ENCODE measurements at places on chromosomes 1 and 21. TPM values are rescaled to one million over a fixed set of nuclear protein-coding genes. Genes with fewer than 3 reads are reported as not detected.
A peak's percentile ranks its signal among the peaks of the same experiment; 100 is the strongest.

DNA sequence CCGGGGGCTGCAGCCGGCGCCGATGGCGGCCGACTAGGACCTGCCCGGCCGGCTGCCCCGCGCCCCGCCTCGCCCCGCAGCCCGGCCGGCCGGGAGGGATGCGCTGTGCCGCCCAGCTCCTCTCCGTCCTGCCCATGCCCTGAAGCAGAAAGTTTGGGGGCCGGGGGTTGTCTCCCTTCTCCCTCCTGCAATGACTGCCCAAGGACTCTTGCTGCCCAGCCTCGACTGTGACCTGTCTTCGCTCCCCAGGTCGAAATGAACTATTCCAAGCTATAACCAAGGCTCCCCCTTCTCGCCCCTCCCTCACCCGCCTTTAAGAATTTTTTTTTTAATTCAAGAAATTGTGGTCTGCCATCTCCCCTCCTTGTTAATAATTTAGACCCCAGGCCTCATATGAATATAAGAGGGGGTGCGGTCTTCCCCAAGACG lies 361 bp downstream of the TMCC2 start:
- peak overlapping the region; percentile 66 for H3K4me3 ChIP-seq
- peaks cover 28% of the 10 kb centered on the region for H3K4me1 ChIP-seq
- peak; percentile 8 for DNase-seq
- peaks cover 11% of the 10 kb centered on the region for H3K36me3 ChIP-seq

DNA sequence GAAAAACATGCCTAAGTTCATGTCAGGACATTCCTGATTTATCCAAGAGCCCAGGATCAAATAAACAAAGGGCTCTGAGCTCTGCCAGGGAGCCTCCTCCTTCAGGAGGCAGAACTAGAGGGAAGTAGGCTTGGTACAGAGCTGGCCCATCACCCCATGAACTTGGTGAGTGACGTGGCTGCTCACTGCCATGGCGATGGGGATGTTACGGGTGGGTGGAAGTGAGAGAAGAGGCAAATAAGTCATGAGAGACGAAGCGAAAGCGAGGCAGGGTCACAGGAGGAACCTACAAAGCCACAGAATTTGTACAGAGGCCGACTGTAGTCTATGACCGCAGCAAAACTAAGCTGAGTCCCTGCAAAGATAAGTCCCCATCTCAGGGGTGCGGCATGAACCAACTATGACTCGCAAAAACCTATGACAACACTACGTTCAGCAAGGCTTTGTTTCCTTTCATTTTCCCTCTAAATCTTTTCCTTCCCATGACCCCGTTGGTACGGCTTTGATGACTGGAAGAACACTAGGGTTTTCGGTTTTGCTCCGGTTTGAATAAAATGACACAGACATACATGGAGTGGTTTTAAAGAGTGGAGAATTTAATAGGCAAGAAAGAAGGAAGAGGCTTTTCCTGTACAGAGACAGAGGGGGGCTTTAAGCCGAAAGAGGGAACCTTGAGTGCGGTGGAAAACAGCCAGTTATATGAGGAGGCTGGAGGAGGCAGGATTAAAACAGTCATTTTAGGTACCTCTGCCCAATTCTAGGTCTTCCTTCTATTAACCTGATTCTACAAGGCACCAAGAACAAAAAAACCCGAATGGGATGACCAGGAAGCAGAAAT lies 74.1 kb downstream of the CD46 start:
- peaks cover 46% of the 10 kb centered on the region for H3K36me3 ChIP-seq
- peak; percentile 51 for DNase-seq
- no peaks in the 10 kb centered on the region for H3K27me3 ChIP-seq
- H3K4me1 ChIP-seq, result peaks cover 75% of the 10 kb centered on the region
- H3K27ac ChIP-seq, result peak overlapping the region; percentile 88
- peak overlapping the region; percentile 62 for H3K4me3 ChIP-seq

GRCh38 chr1:227791425-227792143 lies 23.9 kb upstream of the PRSS38 start:
- H3K4me3 ChIP-seq, result no peak overlapping the region
- no peak overlapping the region for H3K27ac ChIP-seq
- H3K4me1 ChIP-seq, result peaks cover 10% of the 10 kb centered on the region
- DNase-seq, result no peak
- peaks cover 20% of the 10 kb centered on the region for H3K36me3 ChIP-seq
- peaks cover 18% of the 10 kb centered on the region for H3K27me3 ChIP-seq

- DNase-seq, result no peak
- H3K4me1 ChIP-seq, result peaks cover 14% of the 10 kb centered on the region
- H3K27me3 ChIP-seq, result peaks cover 13% of the 10 kb centered on the region
Observed at GRCh38 chr1:158101455-158101854, 79.2 kb upstream of the CD1D start.

GRCh38 chr21:45542242-45542666 lies at the start of gene SLC19A1:
Gene SLC19A1, minus strand, starts transcription at chr21:45542440. Its CDS starts 4,481 bp downstream, at chr21:45537959.
- H3K4me1 ChIP-seq, result no peaks in the 10 kb centered on the region
- H3K27me3 ChIP-seq, result peaks cover 3% of the 10 kb centered on the region
- peak; percentile 69 for DNase-seq
- H3K27ac ChIP-seq, result no peak within 1 kb of the TSS

GRCh38 chr1:36400514-36400824 lies 2.8 kb upstream of the LSM10 start:
- H3K4me1 ChIP-seq, result peaks cover 9% of the 10 kb centered on the region
- H3K36me3 ChIP-seq, result peaks cover 13% of the 10 kb centered on the region
- peaks cover 12% of the 10 kb centered on the region for H3K27me3 ChIP-seq
- no peak for DNase-seq
- H3K4me3 ChIP-seq, result no peak overlapping the region

- peak; percentile 71 for DNase-seq
- peaks cover 13% of the 10 kb centered on the region for H3K4me1 ChIP-seq
Observed at GRCh38 chr1:63322114-63322943, at the start of gene FOXD3. Gene FOXD3, plus strand, starts transcription at chr1:63322567. Its CDS starts 492 bp downstream, at chr1:63323059.

GRCh38 chr1:70809069-70809468 lies 238.5 kb downstream of the PTGER3 start:
- no peak overlapping the region for H3K4me3 ChIP-seq
- H3K4me1 ChIP-seq, result no peaks in the 10 kb centered on the region
- H3K27ac ChIP-seq, result no peak overlapping the region
- H3K27me3 ChIP-seq, result no peaks in the 10 kb centered on the region
- DNase-seq, result no peak
- H3K36me3 ChIP-seq, result no peaks in the 10 kb centered on the region

GRCh38 chr1:51877434-51878307 lies 856 bp downstream of the NRDC start:
- H3K27me3 ChIP-seq, result peaks cover 6% of the 10 kb centered on the region
- H3K27ac ChIP-seq, result no peak overlapping the region
- H3K4me3 ChIP-seq, result no peak overlapping the region
- DNase-seq, result no peak
- H3K36me3 ChIP-seq, result no peaks in the 10 kb centered on the region

- peak overlapping the region; percentile 73 for H3K27ac ChIP-seq
- H3K4me1 ChIP-seq, result peaks cover 24% of the 10 kb centered on the region
- peaks cover 26% of the 10 kb centered on the region for H3K36me3 ChIP-seq
- no peak for DNase-seq
- H3K4me3 ChIP-seq, result no peak overlapping the region
- H3K27me3 ChIP-seq, result no peaks in the 10 kb centered on the region
Observed at GRCh38 chr1:13753636-13754402, 53.8 kb downstream of the PRDM2 start.

- H3K27me3 ChIP-seq, result no peaks in the 10 kb centered on the region
- peaks cover 5% of the 10 kb centered on the region for H3K36me3 ChIP-seq
- DNase-seq, result no peak
- H3K4me1 ChIP-seq, result no peaks in the 10 kb centered on the region
Observed at GRCh38 chr1:235746245-235746644, 96.7 kb upstream of the GNG4 start.

DNA sequence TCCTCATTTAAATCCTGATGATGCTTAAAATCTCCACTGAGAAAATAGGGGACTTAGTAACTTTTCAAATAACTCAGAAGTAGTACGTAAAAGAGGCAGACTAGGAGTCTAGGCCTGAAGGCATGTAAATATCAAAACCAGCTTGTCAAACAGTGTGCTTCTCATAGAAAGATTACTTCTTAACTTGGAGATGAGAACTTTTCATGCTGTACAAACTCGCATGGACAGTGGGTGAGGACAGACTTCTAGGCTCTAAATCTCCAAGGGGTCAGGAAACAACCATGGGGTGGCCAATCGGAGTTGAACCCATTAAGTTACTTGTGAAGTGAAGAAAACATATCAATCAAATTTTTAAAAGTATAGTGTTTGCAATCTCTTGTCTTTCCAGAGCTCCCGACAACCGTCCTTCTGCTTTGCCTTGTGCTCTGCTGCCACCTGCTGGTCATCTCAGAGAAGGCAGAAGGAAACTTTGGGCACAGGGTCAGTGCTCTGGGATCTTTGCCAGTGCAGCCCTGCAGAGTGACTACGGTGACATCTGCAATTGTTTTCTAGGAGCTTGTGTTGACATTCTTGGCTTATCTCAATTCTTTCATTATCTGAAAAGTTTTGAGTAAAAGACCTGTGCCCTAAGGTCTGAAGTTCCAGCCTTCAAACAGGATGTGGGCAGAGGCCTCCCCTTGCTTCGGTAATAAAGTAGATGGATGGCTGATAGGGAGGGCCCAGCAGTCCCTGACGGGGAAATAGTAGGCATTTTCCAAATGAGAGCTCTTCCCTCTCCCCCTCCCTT lies 105.1 kb upstream of the PDE4B start:
- peaks cover 25% of the 10 kb centered on the region for H3K27me3 ChIP-seq
- DNase-seq, result peak; percentile 90
- no peak overlapping the region for H3K27ac ChIP-seq
- no peaks in the 10 kb centered on the region for H3K4me1 ChIP-seq
- no peaks in the 10 kb centered on the region for H3K36me3 ChIP-seq

- peaks cover 8% of the 10 kb centered on the region for H3K36me3 ChIP-seq
- DNase-seq, result no peak
- no peak overlapping the region for H3K27ac ChIP-seq
Observed at GRCh38 chr1:16184557-16185303, 27.7 kb downstream of the ARHGEF19 start.

DNA sequence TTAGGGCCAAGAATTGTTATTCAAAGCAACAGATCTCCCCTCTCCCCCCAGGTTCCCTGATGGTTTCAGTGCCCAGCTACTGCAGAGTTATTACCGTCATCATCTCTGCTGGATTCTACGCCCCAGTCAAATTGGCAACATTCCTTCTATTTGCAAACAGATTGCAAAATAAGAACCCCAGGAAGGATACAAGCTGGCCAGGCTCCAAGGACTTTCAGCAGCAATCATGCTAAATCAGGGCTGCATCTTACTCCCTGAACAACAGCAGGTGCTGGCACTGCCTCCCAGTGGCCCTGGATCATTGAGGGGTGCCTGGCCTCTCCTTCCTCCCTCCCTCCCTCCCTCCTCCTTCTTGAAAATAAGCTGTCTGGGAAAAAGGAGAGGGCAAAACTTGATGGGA lies 521.6 kb upstream of the BEND5 start:
- no peak overlapping the region for H3K27ac ChIP-seq
- H3K27me3 ChIP-seq, result no peaks in the 10 kb centered on the region
- peaks cover 8% of the 10 kb centered on the region for H3K4me1 ChIP-seq
- peak; percentile 9 for DNase-seq
- H3K36me3 ChIP-seq, result peaks cover 5% of the 10 kb centered on the region

- no peaks in the 10 kb centered on the region for H3K36me3 ChIP-seq
- H3K27ac ChIP-seq, result no peak overlapping the region
- peaks cover 22% of the 10 kb centered on the region for H3K27me3 ChIP-seq
- no peaks in the 10 kb centered on the region for H3K4me1 ChIP-seq
- H3K4me3 ChIP-seq, result no peak overlapping the region
Observed at GRCh38 chr1:101444873-101445618, 208.2 kb downstream of the S1PR1 start.

- H3K27ac ChIP-seq, result no peak overlapping the region
- no peak for DNase-seq
- no peak overlapping the region for H3K4me3 ChIP-seq
- H3K36me3 ChIP-seq, result no peaks in the 10 kb centered on the region
Observed at GRCh38 chr1:77024500-77024899, 157.2 kb downstream of the ST6GALNAC5 start.

- H3K4me3 ChIP-seq, result no peak overlapping the region
- no peak for DNase-seq
- peaks cover 9% of the 10 kb centered on the region for H3K4me1 ChIP-seq
- H3K27me3 ChIP-seq, result peaks cover 12% of the 10 kb centered on the region
- no peaks in the 10 kb centered on the region for H3K36me3 ChIP-seq
- no peak overlapping the region for H3K27ac ChIP-seq
Observed at GRCh38 chr21:34640858-34641257, 25.9 kb upstream of the RCAN1 start.

RFX5 gene
- total RNA-seq, result 82.4 TPM

Measured in Calu3 (cell line).